ENCODE measurements at places on chromosomes 16 and 17. TPM values are rescaled to one million over a fixed set of nuclear protein-coding genes. Genes with fewer than 3 reads are reported as not detected.

Gene VAT1L
- polyA plus RNA-seq, result not detected

Gene CDH1
- not detected for polyA plus RNA-seq

Gene EVPLL
- not detected for polyA plus RNA-seq

Gene DNAI2
- polyA plus RNA-seq, result not detected

Gene CTRL
- 3.2 TPM for polyA plus RNA-seq

Gene GAS7
- polyA plus RNA-seq, result 1.1 TPM

Gene SMIM36
- not detected for polyA plus RNA-seq

Gene KRT34
- not detected for polyA plus RNA-seq

DNA sequence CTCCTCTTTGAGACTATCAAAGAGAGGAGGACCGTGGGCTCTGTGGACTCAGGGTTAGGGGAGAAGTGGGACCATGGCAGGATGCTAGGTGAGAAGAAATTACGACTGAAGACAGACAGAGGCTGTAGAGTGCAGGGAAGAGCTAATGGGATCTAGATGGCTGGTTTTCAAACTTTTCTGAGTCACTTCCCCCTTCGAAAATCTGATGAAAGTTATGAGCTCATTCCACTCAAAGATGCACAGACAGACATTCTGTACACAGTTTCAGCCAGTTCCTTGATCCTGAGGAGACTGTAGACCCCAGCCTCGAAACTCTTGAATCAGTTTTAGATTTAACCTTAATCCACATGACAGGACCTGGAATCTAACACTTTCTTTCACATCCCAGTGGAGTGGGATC, 40.7 kb downstream of the RGS9 start:
- DNase-seq, result no peak

- no peak for DNase-seq
Measured at GRCh38 chr17:43974382-43975266, 20.9 kb upstream of the PYY start.

GRCh38 chr16:26550111-26550610, 516.6 kb upstream of the C16orf82 start:
- no peak for DNase-seq

GRCh38 chr16:63530208-63530607, 1494.0 kb upstream of the CDH8 start:
- DNase-seq, result no peak

DNA sequence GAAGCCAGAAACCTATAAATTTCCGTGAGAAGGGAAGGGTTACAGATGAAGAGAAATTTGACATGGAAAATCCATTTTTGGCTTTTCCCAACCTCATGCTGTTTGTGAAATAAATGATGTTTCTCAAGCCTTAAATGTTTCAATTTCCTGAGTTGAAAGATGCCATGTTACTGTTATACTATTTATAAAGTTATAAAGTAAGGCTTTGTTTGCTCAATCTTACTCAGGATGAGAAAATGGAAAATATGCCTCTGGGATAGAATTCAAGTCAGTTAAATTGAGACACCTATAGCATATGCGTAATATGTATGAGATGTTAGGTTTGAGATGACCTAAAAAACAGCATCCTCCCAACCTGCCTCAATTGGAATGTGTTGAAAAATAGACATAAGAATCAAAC, 19.9 kb upstream of the FAM20A start:
- DNase-seq, result no peak

- no peak for DNase-seq
Measured at GRCh38 chr16:78102122-78102660, 2.7 kb downstream of the WWOX start.

DNA sequence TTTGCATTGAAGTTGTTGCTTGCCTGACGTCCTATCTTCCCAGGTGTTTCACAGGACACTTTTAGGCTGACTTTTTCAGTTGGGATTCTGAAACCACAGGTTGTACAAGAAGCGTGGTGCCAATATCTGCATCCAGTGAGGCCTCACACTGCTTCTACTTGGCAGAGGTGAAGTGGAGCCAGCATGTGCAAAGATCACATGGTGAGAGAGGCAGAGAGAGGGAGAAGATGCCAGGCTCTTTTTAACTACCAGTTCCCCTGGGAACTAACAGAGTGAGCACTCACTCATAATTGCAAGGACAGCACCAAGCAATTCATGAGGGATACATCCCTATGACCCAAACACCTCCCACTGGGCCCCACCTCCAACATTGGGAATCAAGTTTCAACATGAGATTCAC, 5.8 kb upstream of the ABCA6 start:
- DNase-seq, result no peak

DNA sequence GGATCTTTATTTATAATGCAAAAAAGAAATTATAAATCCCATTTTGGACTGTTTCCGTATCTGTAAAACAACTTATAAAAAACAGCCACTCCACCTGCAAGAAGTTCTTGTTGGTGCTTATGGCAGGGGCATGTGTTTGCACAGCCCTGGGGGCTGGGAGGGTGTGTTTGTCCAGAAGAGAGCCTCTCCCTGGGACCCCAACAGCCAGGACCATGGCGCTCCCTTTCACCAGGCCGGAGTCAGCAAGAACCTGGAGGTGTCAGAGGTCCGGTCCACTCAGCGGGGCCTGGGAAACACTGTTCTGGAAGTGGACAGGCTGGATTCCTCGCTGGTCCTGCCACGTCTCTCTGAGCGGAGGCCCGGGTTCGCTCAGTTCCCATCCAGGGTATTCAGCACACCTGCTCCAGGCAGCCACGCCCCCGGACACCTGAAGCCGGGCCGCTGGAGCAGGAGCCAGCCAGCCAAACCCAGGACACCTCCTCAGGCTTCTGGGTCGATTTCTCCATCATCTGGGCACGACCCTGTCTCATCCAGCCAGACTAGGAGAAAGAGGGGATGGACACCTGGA, 18.9 kb upstream of the GINS2 start:
- no peak for DNase-seq

DNA sequence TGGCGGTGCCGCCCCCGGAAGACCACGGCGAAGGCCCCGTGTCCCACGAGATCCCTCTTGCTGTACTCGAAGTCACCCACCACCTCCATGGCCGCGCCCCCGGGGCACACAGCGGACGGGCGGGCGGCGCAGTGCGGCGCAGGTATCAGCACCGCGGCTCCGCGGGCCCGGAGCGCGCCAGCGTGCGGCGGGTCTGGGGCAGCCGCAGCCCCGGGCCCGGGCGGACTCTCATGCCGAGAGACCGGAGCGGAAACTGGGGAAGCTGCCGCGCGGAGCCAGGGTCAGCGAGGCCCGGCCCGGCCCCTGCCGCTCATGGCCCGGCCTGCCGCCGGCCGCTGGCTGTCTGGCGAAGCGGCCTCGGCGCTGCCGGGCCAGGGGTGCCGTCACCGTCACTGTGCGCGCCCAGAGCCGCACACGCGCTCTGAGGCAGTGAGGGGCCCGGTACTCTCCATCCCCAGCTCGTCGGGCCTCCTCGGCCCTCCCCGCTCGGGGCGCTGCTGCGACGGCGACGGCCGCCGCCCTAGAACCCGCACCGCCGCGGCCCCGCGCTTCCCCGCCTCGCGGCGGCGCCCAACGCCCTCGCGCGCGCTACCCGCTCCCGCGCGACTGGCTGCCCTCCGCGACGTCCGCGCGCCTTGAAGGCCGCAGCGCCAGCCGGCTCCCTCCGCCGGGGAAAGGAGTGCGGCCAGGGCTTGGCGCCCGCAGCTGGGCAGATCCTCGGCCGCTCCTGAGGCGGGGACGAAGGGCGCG, at the start of gene ULK2:
Gene ULK2, minus strand, starts transcription at position 608 of the 750 bp plus-strand sequence. Its CDS starts 519 bp downstream, at position 89.
- DNase-seq, result peak; percentile 25

- DNase-seq, result no peak
Measured at GRCh38 chr16:80663078-80663477, 122.3 kb downstream of the DYNLRB2 start.

- no peak for DNase-seq
Measured at GRCh38 chr17:79484600-79485418, 126.0 kb downstream of the RBFOX3 start.

DNA sequence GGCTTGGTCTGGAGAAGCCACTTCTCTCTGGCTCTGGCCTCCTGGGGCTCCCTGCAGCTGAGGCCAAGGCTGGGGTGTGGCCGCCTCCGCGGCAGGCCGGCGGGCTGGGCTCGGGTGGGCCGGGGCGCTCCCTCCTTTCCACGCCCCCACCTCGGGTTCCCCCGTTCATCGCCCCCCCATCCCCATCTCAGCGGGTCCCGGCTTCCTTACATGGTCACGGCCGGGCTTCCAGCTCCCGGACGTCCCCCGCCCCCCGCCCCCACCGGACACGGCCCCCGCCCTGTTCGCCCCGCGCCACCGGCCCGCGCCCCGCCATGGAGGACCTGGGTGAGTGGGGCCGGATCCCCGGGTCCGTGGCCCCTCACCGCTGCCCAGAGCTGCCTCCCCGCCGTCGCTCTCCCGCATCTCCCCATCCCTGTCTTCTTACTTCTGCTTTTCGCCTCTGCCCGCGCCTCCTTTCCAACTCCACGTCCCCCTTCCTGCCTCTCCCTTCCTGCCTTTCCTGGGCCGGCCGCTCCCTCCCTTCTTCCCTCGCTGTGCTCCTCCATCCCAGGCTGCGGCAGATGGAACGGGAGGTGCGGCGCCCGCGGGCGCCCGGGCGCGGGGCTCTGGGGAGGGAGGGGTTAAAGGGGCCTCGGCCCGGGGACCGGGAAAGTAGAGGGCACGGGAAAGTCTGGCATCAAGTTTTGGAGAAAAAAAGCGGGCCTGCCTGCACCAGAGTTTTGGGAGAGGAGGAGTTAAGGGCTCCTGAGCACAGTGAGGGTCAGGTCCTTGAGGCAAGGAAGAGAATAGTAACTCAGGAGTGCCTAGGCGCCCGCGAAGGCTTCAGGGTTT, at the start of gene TGFB1I1:
Gene TGFB1I1, plus strand, starts transcription at position 278 of the 834 bp plus-strand sequence. Its CDS starts 37 bp downstream, at position 315.
- no peak for DNase-seq

DNA sequence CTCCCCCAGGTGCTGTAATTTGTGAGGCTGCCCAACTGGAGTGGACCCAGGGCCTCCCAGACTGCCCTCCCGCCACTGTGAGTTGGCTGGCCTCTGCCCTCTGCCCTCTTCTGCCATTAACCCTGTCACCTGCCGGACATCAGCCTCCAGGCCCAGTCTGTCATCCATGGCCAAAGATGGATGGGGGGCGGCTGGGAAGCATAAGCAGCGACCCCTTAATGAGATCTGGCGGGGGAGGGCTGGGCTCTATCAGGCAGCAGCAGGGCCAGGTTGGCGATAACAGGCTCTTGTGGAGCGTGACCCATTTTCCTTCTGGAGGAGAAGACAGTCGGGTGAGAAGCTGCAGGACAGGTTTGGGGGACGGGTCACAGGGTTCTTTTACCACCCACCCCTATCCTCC, 25.3 kb downstream of the CDK5RAP3 start:
- DNase-seq, result no peak

DNA sequence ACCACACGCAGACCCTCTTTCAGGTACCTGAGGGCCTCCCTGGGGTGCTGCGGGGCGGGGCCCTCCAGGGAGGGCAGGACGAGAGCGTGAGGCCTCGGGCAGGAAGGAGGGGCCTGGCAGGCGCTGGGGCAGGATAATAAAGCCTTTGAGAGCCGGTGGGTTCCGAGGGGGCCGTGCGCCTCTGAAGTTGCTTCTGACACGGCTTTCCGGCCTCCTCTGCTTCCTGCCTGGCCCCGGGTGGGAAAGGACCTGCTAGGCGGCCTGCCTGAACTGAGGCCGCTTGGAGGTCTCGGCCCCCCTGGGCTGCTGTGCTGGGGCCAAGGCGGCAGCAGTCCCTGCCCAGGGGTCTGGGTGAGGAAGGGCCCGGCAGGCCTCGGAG, 10.4 kb downstream of the CENPX start:
- DNase-seq, result no peak

DNA sequence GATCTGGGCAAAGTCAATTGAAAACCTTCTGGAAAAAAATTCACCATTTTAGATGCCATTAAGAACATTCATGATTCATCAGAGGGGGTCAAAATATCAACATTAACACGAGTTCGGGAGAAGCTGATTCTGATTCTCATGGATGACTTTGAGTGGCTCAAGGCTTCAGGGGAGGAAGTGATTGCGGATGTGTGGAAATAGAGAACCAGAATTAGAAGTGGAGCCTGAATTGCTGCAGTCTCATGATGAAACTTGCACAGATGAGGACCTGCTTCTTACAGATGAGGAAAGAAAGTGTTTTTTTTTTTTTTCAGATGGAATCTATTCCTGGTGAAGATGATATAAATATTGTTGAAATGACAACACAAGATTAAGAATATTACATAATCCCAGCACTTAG, 12.9 kb downstream of the ITGAX start:
- DNase-seq, result no peak

DNA sequence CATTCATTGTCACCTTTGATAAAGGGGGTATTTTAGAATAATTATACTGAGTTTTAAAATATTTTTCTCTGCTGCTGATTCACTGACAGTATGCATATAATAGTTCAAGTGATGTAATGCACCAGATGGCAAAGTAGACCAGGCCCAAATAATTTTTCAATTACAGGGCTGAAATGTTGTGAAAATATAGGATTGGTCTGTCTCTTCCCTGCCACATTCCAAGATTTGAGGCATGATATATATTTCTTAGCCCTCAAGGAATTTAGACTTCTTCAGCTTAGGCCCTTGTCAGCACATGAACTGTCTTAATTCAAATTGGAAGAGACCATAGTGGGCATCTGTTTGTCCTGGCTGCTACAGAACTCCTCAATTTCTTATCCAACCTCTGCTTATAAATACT, 39.2 kb upstream of the SLC12A3 start:
- no peak for DNase-seq

- peak; percentile 75 for DNase-seq
Measured at GRCh38 chr17:27635275-27635823, 4.4 kb downstream of the LGALS9 start.

- no peak for DNase-seq
Measured at GRCh38 chr16:74724820-74725549, 24.3 kb upstream of the MLKL start.

DNA sequence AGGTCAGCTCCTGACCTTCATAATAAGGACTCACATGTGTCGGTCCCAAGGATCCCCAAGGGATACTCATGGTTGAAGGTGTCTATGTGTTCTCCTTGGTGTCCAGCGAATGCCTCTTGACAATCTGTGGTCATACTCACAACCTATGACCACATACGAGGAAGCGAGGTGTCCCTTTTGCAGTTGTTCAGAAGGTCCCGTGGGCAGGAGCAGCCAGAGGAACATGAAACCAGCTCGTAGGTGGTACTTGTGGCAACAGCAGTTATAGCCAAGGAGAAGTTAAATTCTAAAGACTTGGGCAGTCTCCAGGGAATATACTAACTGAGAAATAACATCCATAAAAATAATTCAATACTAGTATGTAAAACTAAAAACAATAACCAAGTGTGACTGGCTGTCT, 685.3 kb downstream of the WWOX start:
- no peak for DNase-seq

DNA sequence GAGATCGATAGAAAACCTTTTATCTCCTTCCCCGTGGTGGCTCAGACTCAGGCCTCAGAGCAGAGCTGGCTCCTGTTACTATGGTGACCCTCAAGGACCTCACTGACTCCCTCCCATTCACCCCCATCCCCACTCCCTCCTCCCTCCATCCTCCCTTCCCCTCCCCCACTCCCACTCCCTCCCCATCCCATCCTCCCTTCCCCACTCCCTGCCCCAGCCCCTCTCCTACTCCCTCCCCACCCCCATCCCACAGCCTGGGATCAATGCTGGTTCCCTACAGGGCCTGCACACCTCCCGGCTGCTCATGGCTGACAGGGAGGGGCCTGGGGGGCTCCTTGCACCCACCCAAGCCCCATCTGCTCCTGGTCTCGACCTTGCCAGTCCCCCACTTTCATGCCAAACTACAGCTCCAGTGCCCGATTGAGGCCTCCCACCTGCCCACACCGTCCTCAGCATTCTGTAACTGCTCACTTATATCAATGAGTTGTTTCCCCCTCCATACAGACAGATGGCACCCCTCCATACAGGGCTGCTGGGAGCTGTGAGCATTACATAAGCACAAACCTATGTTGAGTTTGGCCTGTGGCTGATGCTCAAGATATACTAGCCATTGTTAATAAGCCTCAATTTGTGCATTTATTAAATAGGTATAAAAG, 11.6 kb upstream of the RAI1 start:
- DNase-seq, result no peak

- DNase-seq, result no peak
Measured at GRCh38 chr16:18836702-18837101, 35.4 kb upstream of the ARL6IP1 start.

Measured in naive B cell (primary cell).